ENCODE measurements at places on chromosomes 6 and 20.

- DNase-seq = no peak
Measured at GRCh38 chr6:30820193-30820592, 64.1 kb upstream of the DDR1 start.

DNA sequence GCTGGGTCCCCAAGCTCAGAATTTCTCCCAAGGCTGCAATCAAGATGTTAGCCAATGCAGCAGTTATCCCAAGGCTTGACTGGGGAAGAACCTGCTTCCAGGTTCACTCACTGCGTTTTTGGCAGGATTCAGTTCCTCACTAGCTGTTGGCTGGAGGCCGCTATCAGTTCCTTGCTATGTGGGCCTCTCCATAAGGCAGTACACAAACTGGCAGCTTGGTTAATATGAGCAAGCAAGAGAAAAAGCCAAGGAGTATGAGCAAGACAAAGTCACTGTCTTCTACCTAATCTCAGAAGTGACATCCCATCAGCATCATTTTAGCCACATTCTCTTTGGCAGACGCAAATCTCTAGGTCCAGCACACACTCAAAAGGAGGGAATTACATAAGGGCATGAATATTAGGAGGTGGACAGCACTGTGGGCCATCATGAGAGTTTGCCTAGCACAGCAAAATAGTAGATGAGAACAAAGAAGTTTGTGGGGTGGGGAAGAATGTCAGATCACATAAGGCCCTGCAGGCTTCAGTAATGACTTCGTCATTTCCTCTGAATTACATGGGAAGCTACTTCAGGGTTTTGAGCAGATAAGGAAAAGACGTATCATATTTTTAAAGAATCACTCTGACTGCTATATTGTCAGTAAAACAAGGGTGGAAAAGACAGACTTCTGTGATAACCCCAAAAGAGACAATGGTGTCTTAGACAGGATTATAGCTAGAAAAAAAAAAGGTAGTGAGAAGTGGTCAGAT lies 25.5 kb downstream of the LMBRD1 start:
- DNase-seq = no peak

GRCh38 chr6:20349225-20349624 lies 52.5 kb upstream of the E2F3 start:
- DNase-seq = no peak

DNA sequence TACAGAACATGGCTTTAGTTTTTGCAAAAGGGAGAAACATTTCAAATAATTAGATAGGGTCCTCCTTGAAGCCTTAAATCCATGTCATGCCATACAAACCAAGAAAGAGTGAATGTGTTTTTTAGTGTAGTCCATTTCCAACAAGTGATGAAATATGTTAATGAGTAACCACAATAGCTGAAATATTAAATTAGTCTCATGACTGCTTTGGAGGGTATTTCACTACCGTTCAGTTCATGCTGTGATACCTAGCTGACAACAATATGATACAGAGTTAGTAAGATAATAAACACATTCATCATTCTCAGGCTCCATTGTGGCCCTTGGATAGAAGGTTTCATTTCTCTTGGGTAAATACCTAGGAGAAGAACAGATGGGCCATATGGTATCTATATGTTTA lies 5.8 kb upstream of the ID4 start:
- DNase-seq = no peak

DNA sequence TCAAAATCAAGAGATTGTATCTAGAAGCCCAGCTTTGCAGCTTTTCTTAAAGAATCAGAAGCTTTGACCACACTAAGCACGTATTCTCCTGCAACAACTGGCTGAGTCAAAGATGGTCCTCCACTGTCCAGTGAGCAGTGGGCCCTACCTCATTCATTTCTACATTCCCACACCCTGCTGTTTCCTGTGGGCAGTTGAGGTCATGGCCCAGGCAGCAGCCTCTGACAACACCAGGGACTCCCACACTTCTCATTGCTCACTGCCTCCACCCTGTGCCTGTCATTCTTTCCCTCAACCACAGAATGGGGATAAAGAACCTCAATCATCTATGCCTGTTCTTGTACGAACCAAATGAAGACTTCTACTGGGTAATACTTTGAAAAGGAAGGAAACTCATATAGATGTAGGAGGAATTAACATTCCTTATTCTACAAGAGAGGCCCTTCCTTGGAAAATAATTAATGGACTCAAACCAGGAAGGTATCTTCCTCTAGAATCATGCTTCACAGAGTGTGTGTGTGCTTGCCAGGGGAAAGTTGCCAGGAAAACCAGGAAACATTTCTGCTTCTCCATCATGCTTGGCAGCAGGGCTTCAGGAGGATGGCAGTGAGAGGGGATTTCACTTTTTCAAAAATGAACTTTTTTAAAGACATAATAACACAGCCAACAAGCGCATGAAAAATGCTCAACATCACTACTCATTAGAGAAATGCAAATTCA lies 191.7 kb upstream of the RIN2 start:
- peak; percentile 84 for DNase-seq

GRCh38 chr6:2740581-2740980 lies 10.1 kb downstream of the MYLK4 start:
- peak; percentile 82 for DNase-seq

GRCh38 chr6:24718449-24719124 lies 367 bp downstream of the C6orf62 start:
- no peak for DNase-seq

DNA sequence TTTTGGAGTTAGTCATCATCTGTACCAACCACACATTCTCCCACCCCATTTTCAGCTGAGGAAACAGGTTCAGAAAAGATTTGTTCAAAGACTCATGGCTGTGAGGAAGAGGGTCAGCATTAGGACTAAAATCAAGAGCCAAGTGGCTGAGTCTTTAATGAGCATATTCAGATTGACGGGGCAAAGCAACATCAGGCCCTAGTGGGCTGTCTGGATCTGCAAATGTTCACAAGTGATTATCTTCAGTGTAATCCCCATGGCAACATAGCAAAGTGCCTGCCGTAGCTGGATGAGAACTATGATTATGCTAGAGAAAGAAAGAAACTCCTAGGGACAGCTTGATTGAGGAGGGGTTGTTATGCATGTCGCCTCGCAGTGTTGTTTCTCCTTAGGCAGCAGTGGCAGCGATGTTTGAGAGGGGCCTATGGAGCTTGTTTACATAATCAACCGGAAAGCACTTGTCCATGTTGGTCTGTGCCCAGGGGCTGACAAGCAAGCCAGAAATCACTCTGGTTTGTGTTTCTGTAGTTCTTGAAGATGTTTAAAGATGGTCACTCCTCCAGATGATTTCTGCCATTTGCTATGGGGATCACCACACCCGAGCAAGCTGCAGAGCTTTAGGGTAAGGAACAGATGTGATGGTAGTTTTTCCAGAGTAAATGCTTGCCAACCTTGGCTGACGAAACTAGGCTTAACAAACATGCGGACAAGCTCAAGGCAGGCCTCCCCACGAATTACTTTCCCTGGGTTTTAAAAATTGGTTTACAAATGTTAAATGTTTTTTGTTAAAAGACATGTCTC lies 124.3 kb upstream of the MLIP start:
- DNase-seq = no peak

DNA sequence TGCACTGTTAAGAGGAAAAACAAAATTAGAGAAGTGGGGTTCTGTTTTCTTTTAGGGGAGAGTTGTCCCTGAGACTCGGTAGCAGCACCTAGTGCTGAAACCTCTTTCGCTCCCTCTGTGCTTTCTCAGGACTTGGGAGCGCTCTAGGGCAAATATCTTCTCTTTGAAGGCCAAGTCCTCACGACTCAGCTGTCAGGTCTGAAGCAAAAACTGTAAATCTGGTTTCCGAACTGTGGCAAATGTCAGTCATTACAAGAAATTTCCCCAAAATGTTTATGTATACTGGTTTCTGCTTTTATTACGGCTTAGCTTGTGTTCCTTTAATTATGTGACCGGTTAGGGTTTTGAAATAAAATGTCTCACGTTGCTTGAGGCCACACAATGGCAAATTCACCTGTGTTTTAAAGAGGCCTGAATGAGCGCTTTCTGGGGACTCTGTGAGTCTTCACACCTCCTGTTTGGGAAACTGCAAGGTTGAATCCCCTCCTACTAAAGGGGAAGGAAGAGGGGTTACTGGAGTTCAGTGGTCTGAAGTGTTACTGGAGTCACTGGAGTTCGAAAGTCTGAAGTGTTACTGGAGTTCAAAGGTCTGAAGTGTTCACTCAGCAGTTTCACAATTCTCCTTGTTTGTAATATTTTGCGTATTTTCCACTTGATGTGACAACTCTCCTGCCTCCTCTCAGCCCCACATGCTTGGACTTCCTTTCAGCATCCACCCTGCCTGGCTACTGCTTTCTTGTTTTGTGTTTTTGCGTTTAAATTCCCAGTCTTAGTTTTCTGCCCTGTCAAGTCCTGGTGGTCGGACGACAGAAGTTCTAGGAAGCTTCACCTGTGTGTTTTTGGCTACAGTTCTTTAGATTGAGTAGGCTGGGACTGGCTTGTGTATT lies 1.6 kb downstream of the SMPDL3A start:
- peak; percentile 92 for DNase-seq

DNA sequence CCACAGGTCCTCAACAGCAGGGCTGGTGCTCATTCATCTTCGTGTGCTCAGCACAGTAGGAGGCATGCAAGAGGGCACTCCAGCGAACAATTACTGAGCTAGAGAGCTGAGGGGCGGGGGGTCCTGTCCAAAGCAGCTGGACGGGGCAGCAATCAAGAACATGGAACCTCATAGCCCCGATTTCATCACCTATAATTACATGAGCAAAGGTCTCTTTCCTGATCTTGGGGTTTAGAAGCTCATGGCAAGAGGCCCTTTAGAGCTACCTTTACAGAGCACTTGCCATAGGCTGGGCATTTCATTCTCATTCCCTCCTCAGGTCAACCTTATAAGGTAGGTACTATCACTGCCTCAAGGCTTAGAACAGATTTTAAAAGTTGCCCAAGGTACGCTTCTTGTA lies 10.4 kb downstream of the MOCS1 start:
- DNase-seq = no peak

DNA sequence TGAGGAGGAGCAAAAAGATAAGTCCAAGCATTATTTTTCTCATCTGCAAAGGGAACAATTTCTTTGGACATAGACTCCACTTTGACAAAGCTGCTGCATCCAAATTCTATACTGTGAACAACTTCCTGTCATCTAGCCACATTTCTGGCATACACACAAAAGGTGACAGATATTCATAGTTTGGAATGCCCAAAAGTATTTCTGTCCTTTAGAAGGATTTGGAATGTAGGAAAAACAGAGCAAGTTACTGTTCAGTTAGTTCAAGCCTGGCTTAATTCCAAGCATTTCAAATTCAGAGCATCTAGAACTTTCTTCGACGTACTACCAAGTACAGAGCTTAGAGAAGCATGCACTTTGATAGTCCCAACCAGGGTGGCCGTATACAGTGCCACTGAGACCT lies 134.0 kb downstream of the PDE7B start:
- DNase-seq = no peak

DNA sequence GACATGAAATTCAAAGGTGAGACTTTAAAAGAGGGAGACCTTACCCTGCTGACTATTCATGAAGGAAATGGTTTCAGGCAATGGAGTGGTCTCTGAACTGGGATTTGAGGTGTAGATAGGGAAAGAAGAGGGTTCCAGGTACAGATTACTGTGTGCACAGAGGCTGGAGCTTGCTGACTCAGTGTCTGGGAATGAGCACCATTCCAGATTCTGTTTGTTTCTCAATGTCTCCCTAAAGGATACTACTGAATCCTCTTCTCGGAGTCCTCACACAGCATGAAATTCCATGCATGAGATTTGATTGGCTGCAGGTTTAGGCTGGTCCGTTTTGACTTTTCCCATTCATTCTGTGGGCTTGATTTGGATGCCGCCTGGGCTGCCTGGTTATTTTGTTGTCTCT lies 49.0 kb downstream of the PPP1R14C start:
- no peak for DNase-seq

DNA sequence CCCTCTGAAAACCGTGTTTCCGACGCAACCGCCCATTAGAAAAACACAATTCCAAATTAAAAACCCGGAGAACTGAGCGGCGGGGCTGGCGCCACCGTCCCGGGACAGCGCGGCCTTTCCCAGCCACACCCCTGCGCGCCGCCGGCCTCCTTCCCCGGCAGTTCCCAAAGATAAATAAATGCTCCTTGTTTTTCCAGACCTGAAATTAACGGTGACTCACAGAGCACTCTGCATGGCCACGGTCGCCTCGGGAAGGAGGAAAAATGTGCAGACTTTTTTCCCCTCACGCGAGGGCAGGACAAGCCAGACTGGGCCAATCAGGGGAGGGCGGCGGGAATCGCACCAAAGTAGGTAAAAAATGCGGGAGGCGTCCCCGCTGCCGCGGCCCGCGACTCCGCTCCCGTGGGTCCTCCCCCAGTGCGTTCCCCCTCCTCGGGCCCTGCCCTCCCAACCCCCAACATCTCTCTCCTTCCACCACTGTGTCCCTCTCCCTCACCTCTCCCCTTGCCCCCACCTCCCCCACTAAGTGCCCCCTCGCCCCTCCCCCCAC lies 828 bp upstream of the DSTN start:
- DNase-seq = no peak

DNA sequence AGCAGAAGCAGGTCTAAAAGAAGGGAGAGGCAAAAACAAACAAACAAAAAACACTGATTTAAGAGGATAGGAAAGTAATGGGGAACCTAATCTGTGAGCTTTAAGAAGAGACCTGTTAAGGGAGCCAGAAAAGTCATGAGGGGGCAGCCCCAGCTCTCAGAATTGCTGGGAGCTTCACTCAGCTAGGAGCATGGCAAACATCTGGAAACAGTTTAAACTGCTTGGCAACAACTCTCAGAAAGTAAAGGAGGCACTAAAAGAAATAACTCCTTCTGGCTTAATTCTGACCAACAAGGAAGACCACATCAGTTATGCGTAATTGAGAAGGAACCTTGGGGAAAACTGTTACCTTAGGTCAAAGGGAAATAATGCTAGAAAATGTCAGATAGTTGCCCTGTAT lies 121.4 kb downstream of the LAMP5 start:
- no peak for DNase-seq

DNA sequence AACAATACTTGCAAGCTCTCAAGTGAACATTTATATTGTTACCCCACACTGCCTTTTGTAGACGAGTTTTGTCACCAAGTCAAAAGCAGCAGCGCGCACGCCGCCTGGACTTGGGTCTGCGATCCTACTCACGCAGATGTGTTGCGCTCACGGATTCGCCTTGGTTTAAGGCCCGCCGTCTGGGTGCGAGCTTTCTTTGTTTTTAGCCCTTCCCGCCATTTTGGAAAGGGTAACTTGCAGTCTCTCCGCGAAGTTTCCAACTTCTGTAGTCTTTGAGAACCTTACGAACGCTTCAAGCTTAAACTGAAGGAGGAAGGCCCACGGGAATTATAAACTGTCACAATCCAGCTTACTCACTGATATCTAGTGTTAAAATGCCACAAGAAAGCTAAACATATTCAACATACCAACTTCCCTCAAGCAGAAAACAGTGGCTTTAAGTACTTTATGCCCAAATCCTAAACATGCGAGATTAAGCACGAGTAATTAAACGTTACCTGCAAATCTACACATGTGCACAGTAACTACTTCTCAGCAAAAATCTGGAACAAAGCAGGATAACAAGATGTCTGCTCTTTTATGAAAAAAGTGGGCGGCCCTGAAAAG lies 80.4 kb upstream of the BTN3A2 start:
- DNase-seq = peak; percentile 59

GRCh38 chr6:33696548-33697518 lies 14.7 kb downstream of the UQCC2 start:
- DNase-seq = no peak
